ENCODE measurements at places on chromosomes 2 and 18.

GRCh38 chr2:151357359-151357758, at the start of gene TNFAIP6:
Gene TNFAIP6, plus strand, starts transcription at chr2:151357592. Its CDS starts 75 bp downstream, at chr2:151357667.
- DNase-seq = no peak

GRCh38 chr2:218745559-218746469, 35.2 kb downstream of the TTLL4 start:
- peak; percentile 96 for DNase-seq

DNA sequence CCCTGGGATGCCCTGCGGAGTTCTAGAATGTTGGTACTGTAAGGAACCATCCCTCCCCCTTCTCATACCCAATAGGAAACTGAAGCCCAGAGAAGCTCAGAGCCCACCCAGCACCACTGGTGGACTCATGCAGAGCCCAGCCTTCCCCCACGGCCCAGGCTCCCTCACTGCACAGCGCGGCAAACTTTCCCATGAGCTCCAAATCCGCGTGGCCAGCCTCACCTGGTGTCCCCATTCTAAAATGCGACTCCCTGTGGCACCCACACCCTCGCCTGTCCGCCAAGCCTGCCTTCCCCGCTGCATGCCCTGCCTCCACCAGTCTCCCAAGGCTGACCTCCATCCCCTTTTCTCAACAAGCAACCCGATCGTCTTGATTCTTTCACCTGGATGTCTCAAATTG, 51.1 kb downstream of the PTGR3 start:
- DNase-seq = no peak

DNA sequence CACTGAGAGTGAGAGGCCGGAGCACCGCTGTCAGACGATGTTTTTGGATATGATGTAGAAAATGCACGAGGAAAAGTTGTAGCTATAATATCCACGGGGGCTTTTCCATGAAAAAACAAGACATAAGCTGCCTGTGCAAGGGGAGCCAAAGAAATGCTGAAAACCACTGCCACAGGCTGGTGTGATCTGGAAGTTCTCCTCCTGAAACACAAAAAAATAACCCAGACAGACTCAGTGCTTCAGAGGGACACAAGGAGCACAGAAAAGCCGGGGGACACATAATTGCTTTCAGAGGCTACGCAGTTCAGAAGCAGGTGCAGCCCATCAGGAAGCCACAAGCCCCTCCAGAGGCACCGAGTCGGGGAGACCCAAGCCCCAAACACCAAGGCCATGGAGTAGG, 98.2 kb downstream of the ZNF516 start:
- no peak for DNase-seq

DNA sequence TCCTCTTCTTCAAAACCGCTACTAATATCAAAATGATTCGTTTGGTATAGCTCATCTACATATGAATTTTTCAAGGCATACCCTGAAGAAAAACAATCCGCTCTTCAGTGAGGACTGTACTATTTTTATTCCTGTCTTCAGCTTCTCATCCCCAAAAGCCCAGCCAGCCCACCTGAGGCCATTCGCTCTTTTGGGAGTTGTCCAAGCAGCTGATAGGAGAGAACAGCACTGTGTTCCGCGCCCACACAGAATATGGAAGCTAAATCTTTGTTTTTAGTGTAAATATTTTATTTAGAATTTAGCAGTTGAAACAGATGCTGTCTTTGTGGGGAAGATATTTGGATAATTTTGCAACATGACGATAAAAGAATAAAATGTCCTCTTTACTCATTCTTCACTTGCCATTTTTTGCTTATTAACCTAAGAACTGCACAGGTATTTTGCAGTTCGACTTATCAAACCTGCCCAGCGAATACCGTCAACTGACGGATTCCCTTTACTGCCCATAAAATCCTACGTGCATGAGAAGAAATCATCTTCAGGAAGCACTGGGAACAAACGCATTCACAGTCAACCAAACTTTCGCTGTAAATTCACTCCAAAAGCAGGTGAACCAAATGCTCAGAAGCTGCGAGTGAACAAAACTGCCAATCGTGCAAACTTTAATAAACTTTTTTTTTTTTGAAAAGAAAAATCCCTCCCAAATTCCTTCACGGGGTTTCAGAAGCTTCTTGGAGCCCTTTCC, 3.4 kb downstream of the ZNF521 start:
- DNase-seq = no peak

DNA sequence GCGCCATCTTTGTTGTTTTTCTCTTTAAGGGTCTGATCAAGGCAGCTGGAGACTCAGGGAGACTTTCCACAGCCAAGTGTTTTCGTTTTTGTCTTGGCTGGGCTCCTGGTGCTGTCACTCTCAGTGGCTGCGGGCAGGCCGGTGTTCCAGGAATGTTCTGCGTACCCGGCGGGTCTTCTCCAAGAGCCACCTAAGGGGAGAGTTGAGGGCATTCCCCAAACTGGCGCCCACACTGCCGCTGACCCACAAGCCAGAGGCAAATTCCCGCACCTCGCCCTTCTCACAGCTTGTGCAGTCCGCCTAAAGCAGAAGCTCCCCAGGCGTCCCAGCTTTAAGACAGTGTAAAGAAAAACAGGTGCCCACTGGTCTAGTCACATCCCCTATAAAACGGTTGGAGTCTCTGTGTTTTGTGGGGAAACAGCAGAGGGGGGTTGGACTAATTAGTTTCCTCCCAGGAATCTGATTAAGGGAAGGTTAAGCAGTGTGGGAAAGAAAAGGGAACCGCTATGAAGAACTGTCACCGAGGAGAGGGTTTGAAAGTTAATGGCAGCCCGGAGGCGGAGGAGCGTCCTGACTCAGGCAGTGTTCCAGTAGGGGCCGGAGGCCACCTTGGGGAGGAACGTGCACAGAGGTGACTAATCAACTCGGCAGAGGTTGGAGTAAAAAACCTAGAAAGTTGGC, 224.5 kb downstream of the SLC4A3 start:
- no peak for DNase-seq

GRCh38 chr2:202773301-202773973, 98.1 kb downstream of the ICA1L start:
- DNase-seq = no peak

- no peak for DNase-seq
Observed at GRCh38 chr2:236558993-236559978, 10.3 kb upstream of the ACKR3 start.

- DNase-seq = no peak
Observed at GRCh38 chr2:216670266-216671080, 24.9 kb downstream of the IGFBP5 start.

DNA sequence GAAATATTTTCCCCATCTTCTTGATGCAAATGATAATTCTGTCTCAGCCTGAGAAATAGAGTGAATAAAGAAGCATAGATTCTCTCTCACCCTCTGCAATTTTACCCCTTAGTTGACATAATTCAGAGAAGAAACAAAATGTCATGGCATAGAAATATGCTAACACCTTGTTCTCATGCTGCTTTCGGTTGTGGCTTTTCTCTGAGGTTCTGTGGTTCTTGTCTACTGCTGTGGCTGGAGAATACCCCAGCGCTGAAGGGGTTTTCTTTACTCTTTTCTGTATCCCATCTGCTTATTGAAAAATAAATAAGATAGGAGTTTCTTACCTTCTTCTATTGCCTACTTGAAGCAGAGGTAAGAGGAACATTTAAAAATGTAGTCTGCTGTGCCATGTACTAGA, 15.4 kb upstream of the RAB27B start:
- no peak for DNase-seq

- no peak for DNase-seq
Observed at GRCh38 chr18:12839057-12839525, 44.9 kb downstream of the PTPN2 start.

DNA sequence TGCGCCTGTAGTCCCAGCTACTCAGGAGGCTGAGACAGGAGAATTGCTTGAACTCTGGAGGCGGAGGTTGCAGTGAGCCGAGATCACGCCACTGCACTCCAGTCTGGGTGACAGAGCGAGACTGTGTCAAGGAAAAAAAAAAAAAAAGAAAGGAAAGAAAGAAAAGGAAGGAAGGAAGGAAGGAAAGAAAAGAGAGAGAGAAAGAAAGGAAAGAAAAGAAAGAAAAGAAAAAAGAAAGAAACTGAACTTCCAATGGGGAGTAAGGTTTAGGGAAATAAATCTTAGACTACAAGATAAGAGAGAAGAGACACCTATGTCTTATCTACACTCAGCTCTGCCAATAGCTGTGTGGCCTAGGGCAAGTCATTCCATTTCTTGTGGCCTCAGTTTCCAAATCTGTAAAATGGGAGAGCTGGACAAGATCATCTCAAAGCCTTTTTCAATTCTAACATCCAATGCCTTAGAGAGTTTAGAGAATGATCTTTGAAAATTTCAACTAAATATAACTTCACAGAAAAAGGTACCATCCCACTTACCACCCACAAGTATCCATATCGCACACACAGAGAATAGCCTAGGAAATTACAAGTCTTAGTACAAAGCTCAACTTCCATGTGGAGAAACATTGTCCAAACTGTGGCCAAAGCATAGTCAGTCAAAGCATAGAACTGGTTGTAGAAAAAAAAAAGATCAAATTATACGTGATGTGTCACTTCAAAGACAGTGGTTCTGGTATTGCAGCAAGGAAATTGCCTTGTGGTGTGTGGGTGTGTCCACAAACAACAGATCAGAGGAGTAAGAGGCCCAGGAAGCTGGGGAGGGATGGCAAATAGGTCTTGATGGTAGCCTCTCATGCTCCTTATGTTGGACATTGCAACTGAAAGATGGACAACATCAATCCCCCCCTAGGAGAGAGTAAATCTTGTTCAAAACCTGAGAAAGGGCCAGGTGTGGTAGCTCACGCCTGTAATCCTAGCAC, 42.4 kb downstream of the SLC14A2 start:
- DNase-seq = no peak

DNA sequence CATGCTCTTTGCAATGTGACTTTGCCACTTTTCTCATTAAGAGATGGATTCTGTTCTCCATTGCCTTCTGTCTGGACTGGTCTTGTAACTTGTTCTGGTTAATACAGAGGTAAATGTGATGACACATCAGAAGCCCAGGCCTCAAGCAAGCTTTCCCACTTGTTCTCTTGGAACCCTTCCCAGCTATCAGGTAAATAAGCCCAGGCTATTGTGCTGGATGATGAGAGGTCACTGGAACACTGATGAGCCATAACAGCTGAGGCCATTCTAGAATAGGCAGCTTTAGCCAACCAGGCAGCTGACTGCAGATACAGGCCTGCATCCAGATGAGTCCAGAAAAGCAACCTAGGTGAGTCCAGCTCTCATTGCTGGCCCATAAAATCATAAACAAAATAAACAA, 1007.0 kb upstream of the ACVR2A start:
- no peak for DNase-seq

DNA sequence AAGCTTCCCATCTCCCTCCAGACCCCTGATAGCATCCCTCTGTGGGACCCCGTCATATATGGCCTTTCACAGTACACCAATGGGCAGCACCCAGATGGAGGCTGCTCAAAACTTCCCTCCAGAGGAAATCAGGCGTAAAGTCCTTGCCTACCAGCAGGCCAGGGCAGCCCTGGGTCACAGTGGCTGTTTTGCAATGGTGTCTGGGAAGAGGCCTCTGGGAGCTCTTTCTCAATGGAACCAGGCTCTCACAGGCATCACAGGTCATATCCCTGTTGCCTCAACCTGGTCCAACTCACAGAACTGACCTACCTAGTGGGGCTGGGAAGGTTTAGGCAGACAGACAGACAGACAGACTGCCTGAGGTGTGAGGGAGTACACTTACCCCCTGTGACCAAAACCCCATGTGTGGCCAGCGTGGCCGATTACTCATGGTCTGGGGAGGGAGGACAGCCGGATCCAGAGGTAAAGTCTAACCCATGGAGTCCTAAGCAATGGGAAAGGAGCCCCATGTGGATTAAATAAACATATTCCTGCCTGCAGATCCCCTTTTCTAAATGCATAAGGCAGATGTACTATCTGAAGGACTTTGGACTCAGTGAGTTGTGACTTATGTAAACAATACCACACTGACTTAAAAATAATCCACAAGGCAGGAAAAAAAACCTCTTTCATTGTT, 58.2 kb downstream of the BCL2L11 start:
- no peak for DNase-seq

- no peak for DNase-seq
Observed at GRCh38 chr18:36028859-36029258, 38.5 kb downstream of the RPRD1A start.

GRCh38 chr2:179954026-179954425, 53.1 kb downstream of the CWC22 start:
- no peak for DNase-seq

DNA sequence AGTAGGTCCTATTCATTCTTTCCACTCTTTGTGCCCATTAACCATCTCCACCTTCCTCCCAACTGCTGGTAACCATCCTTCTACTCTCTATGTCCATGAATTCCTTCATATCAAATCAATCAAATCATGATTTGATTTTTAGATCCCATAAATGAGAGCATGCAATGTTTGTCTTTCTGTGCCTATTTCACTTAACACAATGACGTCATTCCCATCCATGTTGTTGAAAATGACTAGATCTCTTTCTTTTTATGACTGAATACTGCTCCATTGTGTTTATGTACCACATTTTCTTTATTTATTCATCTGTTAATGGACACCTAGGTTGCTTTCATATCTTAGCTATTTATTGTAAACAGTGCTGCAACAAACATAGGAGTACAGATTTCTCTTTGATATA, 827.3 kb upstream of the NRXN1 start:
- DNase-seq = no peak

- DNase-seq = no peak
Observed at GRCh38 chr2:505941-506340, 171.3 kb downstream of the TMEM18 start.

- DNase-seq = no peak
Observed at GRCh38 chr18:12451428-12451827, 43.7 kb downstream of the PRELID3A start.

GRCh38 chr2:112591413-112591812, 7.0 kb downstream of the CHCHD5 start:
- DNase-seq = no peak

DNA sequence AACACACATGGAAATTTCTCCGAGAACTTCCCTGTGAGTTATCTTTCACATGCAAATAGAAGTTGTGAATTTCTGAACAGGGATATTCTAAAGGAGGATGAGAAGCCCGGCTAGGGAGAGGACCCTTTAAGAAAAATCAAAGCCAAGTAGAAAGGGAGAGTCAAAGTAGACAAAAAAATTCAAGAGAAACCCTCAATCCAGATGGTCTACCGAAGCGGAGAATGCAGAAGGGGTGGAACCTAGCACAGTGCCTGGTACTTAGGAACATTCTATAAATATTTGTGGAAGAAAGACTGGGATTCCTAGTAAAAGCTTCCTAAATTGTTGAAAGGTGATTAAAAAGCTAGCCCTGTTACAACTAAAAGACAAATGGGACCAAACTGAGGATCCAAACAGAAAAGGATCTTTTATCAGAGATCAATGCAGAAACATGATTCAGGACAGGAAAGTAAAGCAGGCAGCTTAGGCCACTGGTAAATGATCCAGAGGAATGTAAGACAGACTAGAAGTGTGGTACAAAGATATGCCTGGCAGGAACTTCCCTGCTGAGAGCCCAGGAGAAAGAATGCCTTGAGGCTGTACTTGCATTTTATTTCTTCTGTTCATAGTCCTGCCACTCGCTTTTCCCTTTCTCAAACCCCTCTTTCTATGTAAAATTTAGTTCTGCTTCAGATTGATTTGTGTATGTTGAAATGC, 19.5 kb upstream of the GLS start:
- DNase-seq = no peak
